Activated naive CD4-positive, alpha-beta T cell treated with anti-CD3 and anti-CD28 coated beads for 36 hours (primary cell): ENCODE measurements at places on chromosomes 2 and 18. TPM values are rescaled to one million over a fixed set of nuclear protein-coding genes. Genes with fewer than 3 reads are reported as not detected.

- H3K4me1 ChIP-seq: no peaks in the 10 kb centered on the region
- H3K4me3 ChIP-seq: no peak overlapping the region
- no peak overlapping the region for H3K27ac ChIP-seq
- no peaks in the 10 kb centered on the region for H3K27me3 ChIP-seq
- H3K36me3 ChIP-seq: no peaks in the 10 kb centered on the region
Observed at GRCh38 chr2:150591496-150592285, 104.2 kb upstream of the RND3 start.

- H3K4me1 ChIP-seq: peaks cover 6% of the 10 kb centered on the region
- no peaks in the 10 kb centered on the region for H3K27me3 ChIP-seq
- H3K36me3 ChIP-seq: no peaks in the 10 kb centered on the region
- no peak overlapping the region for H3K27ac ChIP-seq
- H3K4me3 ChIP-seq: no peak overlapping the region
Observed at GRCh38 chr2:25029183-25029554, 12.7 kb upstream of the EFR3B start.

DNA sequence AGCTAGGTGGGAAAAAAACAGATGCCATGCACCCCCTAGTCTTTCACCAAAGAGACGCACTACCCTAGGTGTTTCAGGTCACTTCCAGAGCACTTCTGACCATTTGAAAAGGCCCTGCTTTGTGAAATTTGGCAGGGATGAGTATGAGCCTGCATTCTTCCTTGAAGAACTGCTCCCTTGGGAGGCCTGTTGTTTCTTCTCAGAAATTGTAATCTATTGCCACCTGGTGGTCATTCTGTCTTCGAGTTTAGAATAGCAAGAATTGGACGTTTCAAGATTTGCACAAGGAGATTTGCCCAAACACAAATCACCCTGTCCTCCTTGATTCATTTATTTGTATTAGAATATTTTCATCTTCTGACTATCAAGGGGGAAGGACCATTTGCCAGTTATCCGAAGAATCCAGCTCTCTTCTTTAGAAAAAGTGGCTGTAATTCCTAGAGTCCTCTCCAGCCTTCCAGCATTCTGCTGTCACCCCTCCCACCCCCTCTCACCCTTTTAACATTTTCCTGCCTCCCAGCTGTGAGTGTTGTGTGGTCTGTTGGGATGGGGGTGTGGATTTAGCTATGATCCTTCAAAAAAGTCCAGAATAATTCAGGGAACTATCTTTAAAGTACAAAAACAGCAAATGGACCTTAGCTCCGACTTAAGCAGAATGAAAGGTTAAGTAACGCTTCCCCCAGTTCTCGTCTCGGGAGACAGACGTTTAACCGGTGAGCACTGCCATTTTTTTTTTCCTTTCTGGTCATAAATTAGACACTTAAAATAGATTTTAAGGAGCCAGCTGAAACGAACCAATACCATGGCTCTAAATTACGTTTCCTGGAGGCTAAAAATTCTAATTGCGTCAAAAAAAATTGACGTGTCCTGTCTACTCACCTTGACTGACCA, 3.7 kb upstream of the GAD1 start:
- no peak overlapping the region for H3K27ac ChIP-seq
- DNase-seq: no peak
- H3K36me3 ChIP-seq: no peaks in the 10 kb centered on the region
- H3K27me3 ChIP-seq: peaks cover 49% of the 10 kb centered on the region
- no peak overlapping the region for H3K4me3 ChIP-seq
- H3K4me1 ChIP-seq: peaks cover 26% of the 10 kb centered on the region

DNA sequence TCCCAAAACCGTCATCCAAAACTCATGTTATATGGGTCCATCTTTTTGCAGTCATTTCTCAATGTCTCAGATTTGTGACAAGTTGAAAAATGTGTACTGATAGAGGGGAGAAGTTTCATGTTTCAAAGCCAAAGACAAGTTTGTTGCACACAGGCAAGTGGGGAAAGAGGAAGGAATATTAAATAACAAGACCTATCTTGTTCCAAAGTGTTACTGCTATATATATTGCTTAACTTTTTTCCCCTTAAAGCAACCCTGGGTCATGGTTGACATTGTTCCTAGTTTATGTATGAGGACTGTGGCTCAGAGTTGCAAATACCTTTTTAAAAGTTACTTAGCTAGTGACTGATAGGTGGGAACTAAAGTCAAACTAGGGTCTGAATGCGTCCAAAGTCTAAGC, 1.7 kb downstream of the ITGA4 start:
- peak overlapping the region; percentile 93 for H3K27ac ChIP-seq
- peaks cover 3% of the 10 kb centered on the region for H3K36me3 ChIP-seq
- peaks cover 55% of the 10 kb centered on the region for H3K4me1 ChIP-seq
- no peaks in the 10 kb centered on the region for H3K27me3 ChIP-seq

- DNase-seq: no peak
- no peaks in the 10 kb centered on the region for H3K36me3 ChIP-seq
- peaks cover 6% of the 10 kb centered on the region for H3K27me3 ChIP-seq
- no peaks in the 10 kb centered on the region for H3K4me1 ChIP-seq
- H3K27ac ChIP-seq: no peak overlapping the region
Observed at GRCh38 chr2:20215183-20216040, 9.5 kb downstream of the SDC1 start.

DNA sequence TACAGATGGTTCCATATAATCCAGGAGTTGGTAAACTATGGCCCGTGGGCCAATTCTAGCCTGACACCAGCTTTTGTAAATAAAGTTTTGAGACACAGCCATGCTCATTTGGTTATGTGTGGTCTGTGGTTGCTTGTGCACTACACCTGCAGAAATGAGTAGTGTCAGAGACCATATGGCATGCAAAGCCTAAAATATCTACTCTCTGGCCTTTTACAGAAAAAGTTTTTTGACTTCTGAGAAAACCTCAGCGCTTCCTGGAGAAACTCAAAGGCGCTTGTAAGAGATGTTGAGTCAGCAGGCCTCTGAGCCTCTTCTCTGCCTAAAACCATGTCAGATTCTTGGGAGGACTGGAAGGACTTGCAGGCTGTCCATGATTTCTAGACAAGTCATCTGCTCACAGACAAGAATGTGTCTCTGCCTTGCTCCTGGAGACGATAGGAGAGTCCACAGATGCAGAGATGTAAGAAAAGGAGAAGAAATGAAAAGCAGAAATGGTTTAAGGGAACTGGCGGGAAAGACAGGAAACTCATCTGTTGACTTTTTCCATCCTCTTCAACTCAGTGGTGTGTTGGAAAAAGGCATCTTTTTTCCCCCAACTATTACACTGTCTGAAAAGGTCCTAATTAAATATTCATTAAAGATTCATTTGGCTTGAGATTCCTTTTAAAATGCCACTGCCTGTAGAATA, 5.2 kb downstream of the TTC39C start:
- peak; percentile 81 for DNase-seq
- no peaks in the 10 kb centered on the region for H3K27me3 ChIP-seq
- H3K27ac ChIP-seq: peak overlapping the region; percentile 94
- H3K36me3 ChIP-seq: peaks cover 23% of the 10 kb centered on the region
- peaks cover 83% of the 10 kb centered on the region for H3K4me1 ChIP-seq

DNA sequence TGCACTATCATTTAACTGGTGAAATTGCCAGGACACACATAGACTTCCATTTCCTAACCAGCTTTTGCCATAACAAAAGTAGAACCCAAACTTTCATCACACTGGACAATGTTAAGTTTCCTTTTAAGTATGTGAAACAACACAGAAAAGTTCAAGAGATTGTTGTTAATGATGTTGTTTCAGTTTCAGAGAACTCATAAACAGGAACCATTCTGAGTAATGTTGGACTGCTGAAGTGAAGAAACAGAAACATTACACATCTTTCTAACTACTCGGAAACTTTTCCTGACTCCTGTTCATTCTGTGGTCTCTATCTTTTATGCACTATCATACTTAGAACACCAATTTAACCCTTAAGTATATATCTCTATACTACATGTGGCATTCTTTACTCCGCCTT, 179.2 kb downstream of the RIT2 start:
- H3K27me3 ChIP-seq: no peaks in the 10 kb centered on the region
- no peak overlapping the region for H3K4me3 ChIP-seq
- no peak overlapping the region for H3K27ac ChIP-seq
- no peak for DNase-seq
- no peaks in the 10 kb centered on the region for H3K4me1 ChIP-seq
- no peaks in the 10 kb centered on the region for H3K36me3 ChIP-seq

GRCh38 chr2:37663390-37663789, 8.1 kb downstream of the CDC42EP3 start:
- no peak overlapping the region for H3K4me3 ChIP-seq
- no peak for DNase-seq
- H3K27me3 ChIP-seq: no peaks in the 10 kb centered on the region
- H3K4me1 ChIP-seq: peaks cover 43% of the 10 kb centered on the region

DNA sequence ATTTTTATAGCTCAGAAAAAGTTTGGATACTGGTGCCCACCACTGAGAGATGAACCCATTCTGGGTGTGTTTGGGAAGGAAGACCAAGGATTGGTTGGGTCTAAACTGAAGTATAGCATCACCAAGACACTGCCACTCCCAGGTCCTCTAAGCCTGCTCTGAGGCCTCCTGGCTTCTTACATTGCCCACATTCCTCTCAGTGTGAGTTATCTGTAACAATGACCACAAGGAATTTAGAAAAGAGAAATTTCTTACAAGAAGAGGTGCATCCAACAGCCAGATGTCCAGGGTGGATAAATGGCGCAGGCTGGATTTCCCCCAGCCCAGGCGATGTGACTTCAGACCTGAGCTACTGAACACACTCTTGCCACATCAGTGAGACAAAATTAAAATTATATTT, 1.6 kb upstream of the GPR45 start:
- H3K4me3 ChIP-seq: no peak overlapping the region
- no peak for DNase-seq
- H3K27me3 ChIP-seq: peaks cover 9% of the 10 kb centered on the region
- H3K36me3 ChIP-seq: no peaks in the 10 kb centered on the region

- peaks cover 7% of the 10 kb centered on the region for H3K4me1 ChIP-seq
- H3K27ac ChIP-seq: no peak overlapping the region
- H3K27me3 ChIP-seq: peaks cover 7% of the 10 kb centered on the region
- H3K4me3 ChIP-seq: no peak overlapping the region
Observed at GRCh38 chr2:173104156-173104555, 28.5 kb downstream of the MAP3K20 start.

DNA sequence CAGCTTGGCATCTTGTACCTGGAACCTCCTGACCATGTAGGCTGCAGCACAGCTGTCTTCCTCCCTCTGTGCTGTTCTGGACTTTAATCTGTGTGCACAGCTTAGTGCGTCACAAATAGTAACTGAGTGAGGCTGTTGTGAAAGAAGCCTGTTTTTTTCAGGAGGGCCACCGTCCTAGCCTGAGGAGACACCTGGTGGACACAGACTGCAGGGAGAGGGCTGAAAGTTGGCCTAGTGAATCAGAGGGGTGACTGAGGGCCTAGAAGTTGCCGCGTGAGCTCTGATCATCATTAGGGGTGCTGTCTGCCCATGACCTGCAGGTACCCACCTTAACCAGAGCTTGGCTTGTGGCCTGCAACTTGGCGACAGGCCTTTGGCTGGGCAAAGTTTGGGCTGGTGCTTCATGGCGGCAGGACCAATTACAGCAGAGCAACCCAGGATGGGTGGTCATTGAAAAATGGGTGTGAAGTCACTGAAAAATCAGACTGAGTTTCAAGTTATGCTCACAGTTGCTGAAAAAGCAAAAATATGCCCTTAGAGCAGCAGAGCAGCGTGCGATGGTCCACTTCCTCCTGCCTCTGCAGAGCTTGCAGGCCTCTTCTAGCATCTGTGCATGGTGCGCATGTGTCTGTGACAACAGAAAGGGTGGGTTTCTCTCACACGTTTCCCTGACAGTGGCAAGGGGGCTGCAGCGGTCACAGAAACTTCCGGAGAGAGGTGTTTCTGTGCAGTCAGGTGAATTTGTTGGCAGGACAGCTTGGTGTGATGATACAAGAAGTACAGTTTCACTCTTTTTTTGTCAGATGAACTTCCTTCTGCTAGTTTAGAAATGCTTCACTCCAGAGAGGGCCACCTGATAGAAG, 9.6 kb downstream of the GDF7 start:
- H3K27me3 ChIP-seq: peaks cover 2% of the 10 kb centered on the region
- DNase-seq: no peak
- H3K27ac ChIP-seq: no peak overlapping the region
- no peak overlapping the region for H3K4me3 ChIP-seq
- H3K4me1 ChIP-seq: no peaks in the 10 kb centered on the region

- DNase-seq: no peak
- H3K4me1 ChIP-seq: no peaks in the 10 kb centered on the region
- no peaks in the 10 kb centered on the region for H3K36me3 ChIP-seq
- H3K27me3 ChIP-seq: no peaks in the 10 kb centered on the region
- H3K27ac ChIP-seq: no peak overlapping the region
Observed at GRCh38 chr2:167509586-167509985, 621.3 kb downstream of the XIRP2 start.

DNA sequence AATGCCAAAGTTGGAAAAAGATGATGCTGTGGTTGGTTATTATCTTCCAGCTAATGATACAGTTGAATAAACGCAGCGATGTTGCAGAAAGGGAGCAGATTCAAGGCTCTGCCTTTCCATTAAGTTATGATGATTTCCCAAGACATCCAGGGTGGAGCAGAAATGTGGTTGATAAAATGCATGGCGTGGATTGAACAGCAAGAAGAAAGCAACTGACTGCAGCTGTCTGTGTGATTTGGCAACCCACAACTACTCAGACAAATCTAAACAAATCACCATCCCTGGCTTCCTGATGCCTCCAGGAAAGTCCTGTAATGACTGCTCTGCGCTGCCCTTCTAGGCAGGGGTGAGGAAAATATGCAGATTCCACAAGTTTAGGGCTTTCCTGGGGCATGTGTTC, 166.3 kb downstream of the NRP2 start:
- H3K36me3 ChIP-seq: no peaks in the 10 kb centered on the region
- no peak overlapping the region for H3K27ac ChIP-seq
- no peak for DNase-seq
- no peak overlapping the region for H3K4me3 ChIP-seq
- H3K4me1 ChIP-seq: no peaks in the 10 kb centered on the region

DNA sequence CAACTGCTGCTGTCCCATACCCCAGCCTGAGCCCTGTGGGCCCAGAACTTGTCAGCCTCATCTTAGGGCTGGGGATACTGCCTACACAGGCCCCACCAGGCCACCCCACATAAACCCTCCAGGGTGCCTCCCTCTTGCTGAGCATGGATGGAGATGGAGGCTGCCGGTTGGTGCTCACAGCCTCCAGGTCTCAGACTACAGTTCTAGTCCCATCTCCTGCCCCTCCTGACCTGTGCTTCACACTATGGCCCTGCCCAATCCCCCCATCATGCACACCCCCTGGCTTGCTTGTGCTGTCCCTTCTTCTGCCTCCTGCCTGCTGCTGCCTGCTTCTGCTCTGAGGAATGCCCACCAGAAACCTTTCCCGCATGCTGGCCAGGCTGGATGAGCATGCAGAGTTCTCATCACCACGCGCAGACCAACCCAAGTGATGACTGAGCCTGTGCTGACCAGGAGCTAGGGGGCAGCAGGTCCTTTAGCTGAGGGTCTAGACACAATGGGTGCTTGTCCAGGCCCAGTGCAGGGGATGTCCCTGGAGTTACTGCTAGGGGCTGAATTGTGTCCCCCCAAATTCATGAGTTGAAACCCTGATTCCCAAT, 138.4 kb upstream of the HS6ST1 start:
- no peak overlapping the region for H3K4me3 ChIP-seq
- no peak overlapping the region for H3K27ac ChIP-seq
- no peaks in the 10 kb centered on the region for H3K36me3 ChIP-seq
- no peaks in the 10 kb centered on the region for H3K4me1 ChIP-seq
- peaks cover 12% of the 10 kb centered on the region for H3K27me3 ChIP-seq
- DNase-seq: no peak

IRS1 gene
- 2.6 TPM for total RNA-seq

CCT4 gene
- 377 TPM for total RNA-seq

GAL3ST2 gene
- not detected for total RNA-seq

RNU2-63P gene
- total RNA-seq: 13.1 TPM
